H9 (cell line): ENCODE measurements at places on chromosomes 2 and 18.

DNA sequence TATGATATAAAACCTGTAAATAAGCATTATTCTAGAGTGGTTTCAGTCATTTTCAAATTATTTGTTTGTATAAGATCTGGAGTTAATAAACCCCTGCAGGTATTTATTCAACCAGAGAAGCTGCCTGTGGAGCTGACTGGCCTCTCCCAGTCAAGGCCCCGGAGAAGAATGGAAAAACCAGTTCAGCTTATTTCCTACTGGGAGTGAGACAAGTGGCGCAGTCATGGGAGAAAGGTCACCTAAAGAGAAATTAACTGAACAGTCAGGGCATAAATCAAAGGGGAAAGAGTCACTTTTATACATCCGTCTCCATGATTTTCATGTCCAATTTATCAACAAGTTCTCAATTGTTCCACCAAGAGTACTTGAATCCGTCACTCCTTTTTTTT is 240.9 kb downstream of the RNF152 start:
- no peak for DNase-seq

DNA sequence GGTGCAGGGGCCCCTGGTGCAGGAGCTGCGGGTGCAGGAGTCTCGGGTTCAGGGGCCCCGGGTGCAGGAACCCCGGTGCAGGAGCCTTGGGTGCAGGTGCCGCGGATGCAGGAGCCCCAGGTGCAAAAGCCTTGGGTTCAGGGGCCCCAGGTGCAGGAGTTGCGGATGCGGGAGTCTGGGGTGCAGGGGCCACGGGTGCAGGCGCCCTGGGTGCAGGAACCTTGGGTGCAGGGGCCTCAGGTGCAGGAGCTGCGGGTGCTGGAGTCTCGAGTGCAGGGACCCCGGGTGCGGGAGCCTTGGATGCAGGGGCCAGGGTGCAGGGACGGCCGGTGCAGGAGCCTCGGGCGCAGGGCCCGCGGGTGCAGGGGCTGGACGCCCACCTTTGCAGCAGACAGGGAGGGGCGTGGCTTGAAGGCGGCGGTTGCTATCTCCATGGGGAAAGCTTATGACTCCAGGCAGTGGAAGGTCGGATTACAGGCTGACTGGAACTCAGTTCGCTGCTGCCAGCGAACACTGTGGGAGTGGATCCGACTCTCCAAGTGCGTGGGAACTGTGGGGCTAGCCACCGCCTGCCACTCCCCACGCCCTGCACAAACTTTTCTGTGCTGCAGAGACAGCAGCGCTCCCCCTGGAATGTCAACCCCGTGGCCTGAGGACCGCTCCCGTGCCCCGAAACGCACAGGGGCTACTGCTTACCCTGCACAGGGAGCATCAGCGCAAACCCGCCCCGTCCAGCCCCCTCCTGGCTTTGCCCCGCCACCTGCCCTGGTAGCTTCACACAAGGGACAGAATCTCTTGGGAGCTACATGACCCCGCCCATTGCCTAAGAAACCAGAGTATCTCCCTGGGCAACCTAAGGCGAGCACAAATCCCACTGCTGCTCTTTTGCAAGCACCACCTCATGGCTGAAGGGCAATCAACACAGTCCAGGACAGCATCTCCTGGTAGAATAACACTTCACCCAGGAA is 40.3 kb downstream of the COPS9 start:
- peak; percentile 74 for DNase-seq

- DNase-seq = no peak
These were observed 45.6 kb downstream of the RAMP1 start for GRCh38 chr2:237904831-237905599.

DNA sequence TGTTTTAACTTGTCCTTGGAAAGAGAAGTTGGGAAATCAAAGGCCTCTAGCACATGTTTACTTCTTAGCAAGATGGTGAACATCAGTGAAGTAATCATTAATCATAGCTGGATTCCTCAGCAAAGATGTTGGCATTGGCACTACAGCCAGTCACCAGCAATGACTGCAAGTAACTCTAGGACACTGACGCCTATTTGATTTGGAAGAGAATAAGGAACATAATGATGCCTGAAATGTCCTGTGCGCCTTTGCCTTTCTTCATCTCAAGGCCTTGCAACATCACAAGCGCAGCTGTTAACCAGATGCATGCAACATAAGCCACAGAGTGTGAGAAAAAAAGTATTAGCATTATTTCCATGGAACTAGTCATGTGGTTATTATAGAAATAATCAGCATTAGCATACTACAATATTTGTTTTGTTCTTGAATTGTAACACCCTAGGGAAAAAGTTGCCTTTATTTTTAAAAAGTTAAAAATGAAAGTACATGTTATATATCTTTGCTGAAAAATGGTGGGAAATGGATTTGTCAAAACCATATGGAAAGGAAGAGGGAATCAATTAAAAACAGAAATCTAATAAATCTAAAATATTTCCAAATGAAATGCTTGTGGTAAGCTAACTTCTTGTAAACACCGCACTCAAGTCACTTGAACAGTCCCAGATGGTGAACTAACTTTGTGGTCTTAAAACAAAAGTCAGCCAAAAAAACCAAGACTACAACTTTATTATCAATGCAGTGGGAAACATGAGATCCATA is 55.6 kb downstream of the THADA start:
- DNase-seq = no peak

DNA sequence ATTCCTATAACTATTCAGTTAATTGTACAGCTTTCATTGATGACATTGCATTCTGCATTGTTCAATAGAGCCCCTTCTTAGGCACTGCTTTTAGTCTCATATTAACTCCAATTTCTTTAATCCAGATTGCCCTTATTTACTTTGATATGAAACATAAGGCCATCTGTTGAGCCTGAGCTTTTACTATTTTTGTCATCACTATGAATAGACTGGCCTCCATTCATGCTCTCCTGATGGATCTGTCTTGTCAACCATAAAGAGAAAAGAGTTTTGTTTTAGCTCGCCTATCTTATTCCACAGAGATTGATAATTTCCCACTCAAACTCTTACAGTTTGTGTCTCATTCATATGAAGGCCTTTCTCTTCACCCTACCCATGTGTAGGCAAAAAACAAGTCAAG is 159.2 kb upstream of the DTNA start:
- DNase-seq = no peak

DNA sequence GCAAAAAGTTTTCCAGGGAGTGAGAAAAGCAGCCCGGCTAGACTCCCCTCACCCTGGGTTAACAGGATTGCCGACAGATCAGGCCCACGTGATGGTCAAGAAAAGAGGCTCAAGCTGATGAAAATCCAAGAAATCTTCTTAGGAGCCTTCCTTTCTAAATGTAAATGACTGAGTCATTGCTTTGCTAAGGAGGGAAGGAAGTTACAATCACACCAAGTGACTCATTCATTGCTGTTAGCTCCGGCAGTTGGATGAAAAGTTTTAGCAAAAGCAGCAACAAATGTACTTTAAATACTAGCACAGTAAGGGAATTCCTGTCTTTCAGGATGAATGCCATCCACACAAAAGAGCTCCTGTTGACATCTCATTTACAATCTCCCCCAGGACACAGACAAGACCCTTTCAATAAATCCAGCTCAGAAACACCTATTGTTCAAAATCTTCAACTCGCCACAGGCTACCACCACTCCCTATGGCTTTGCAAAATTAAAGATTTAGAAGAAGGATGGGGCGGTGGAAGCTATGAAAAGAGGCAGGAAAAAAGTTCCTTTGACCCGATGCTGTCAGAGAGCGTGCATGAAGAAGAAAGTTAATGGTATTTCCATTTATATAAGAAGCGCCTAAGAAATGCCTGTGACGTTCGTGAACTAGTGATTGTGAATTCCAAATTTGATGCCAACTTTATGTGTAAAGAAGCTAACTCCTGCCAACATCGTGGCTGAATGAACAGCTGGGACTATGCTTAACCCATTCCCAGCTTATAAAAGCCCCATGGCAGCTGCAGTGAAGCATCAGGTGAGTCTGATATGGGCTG is 153.7 kb downstream of the TGIF1 start:
- peak; percentile 82 for DNase-seq

- no peak for DNase-seq
These were observed 114.6 kb downstream of the TTC32 start for GRCh38 chr2:19787134-19787533.

GRCh38 chr18:45274026-45274425 is 341.2 kb upstream of the SLC14A2 start:
- no peak for DNase-seq

- no peak for DNase-seq
These were observed 61.8 kb upstream of the CCDC85A start for GRCh38 chr2:56121995-56122394.

GRCh38 chr2:25085761-25086560 is 44.1 kb downstream of the EFR3B start:
- DNase-seq = no peak

GRCh38 chr18:26821181-26821580 is 44.3 kb downstream of the AQP4 start:
- DNase-seq = no peak

DNA sequence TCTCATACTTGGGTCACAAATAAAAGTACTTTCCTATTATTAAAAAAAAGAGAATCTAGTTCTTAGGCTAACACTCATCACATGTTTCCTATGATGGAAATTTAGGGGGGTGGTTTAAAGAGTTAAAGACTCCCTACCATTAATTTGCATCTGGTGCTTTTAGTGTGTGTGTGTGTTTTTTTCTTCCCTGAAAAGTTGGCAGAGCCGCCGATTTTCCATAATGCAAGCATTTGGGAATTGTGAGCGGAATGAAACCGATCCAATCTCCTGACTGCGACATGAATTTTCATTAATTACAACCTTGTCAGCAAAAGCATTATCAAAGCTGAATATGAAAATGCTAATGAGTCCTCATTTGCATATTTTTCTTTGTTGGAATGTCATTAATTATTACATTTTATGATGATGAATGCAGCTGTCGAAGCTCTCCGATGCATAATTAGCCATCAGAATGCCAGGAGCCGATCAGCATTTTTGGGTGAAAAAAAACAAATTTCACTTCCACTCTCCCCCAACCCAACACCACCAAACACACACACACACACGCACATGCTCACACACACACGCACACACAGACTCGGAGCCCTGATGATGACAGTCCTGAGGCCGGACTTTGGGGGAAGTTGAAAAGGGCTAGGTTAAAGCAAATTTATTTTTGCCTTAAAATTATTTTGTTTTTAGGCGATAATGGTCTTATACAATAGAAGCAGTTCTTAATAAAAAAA is 165.4 kb downstream of the TCF4 start:
- no peak for DNase-seq

DNA sequence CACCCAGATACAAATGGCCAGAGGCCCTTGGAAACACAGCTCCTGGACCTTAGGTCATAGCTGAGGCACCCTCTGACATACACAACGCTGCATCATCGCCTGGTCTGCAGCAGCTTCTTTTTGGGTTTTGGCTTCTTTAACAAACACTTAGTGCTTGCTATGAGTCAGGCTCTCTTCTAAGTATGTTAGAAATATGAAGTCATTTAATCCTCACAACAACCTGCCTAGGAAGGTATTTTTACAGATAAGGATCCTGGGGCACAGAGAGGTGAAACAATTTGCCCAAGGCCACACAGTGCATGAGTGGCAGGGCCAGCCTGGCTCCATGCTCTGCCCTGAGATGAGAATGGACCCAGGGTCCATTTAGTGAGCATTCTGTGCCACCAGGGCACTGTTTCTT is 96.6 kb downstream of the TMEM17 start:
- DNase-seq = no peak

GRCh38 chr2:237919593-237919992 is 47.2 kb upstream of the UBE2F start:
- DNase-seq = no peak

GRCh38 chr2:28161466-28161865 is 231.2 kb upstream of the FOSL2 start:
- DNase-seq = no peak

DNA sequence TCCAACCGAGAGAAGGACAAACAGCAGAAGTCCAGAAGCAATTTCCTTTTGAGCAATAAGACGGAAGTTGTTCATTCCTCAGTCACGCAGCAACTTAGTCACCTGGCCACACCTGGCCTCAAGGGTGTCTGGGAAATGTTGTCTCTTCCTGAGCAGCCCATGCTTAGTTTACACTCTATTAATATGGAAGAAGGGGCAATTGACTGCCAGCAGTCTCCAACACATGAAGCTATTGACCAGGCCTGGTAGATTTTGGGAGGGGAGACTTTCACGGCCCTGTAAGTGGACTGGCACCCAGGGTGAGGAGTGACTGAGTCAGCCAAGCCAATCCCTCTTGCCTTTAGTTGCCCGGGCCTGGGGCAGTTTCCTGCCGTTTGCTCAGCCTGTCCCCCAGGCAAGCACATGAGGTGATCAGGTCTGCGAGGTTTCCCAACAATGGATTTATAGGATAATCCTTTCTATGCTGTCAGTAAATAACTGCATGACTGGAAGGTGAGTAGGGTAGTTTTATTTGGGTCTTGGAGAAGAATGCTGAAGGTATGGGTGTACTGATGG is 43.8 kb upstream of the PPP4R1 start:
- no peak for DNase-seq

DNA sequence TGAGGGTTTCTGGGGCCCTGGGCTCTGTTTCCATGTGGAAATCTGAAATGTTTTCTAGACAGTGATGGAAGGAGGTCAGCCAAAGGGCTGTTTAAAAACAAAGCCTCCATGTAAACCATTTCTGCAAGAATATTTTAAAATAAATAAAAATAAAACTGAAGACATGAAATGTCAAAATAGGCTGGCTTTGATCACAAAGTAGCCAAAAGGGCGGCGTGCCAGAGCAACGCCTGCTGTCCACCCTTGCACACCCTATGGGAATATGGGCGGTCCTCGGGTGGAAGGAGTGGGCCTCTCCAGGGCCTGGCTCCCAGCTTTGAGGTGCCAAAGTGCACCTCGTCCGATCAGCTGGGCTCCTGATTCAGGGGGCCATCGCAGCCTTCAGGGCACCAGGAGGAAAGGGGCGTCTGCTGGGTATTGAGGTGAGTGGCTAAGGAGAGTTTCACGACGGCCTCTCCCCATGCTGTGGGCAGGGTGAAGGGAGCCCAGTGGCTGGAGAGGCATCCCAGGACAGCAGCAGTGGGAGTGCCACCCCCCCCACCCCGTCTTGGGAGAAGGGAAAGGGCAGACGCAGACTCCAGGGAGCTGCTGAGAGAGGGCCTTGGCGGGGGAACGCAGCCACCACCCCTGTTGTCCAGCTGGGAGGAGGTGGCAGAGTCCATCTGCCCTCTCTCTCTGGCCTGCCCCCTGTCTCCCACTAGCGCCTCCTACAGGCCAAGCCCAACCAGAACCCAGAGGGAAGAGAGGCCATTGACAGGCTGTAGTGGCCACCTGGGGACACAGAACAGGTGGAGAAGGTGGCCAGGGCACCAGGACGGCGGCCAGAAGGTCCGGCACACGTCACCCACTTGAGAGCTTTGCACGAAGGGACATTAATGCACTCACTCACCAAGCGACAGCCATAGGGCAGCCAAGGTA is 5.7 kb upstream of the ERFE start:
- no peak for DNase-seq

GRCh38 chr2:122883849-122884248 is 1128.4 kb downstream of the TSN start:
- no peak for DNase-seq

GRCh38 chr2:224209555-224210285 is 170.6 kb upstream of the SERPINE2 start:
- DNase-seq = no peak

GRCh38 chr2:24317491-24317920 is 42.8 kb downstream of the ITSN2 start:
- DNase-seq = no peak

GRCh38 chr2:43822839-43823238 is 15.8 kb downstream of the ABCG5 start:
- DNase-seq = no peak

- DNase-seq = no peak
These were observed 22.8 kb upstream of the SMAD4 start for GRCh38 chr18:51006948-51007789.
